ENCODE measurements at places on chromosomes 6 and 20.

DNA sequence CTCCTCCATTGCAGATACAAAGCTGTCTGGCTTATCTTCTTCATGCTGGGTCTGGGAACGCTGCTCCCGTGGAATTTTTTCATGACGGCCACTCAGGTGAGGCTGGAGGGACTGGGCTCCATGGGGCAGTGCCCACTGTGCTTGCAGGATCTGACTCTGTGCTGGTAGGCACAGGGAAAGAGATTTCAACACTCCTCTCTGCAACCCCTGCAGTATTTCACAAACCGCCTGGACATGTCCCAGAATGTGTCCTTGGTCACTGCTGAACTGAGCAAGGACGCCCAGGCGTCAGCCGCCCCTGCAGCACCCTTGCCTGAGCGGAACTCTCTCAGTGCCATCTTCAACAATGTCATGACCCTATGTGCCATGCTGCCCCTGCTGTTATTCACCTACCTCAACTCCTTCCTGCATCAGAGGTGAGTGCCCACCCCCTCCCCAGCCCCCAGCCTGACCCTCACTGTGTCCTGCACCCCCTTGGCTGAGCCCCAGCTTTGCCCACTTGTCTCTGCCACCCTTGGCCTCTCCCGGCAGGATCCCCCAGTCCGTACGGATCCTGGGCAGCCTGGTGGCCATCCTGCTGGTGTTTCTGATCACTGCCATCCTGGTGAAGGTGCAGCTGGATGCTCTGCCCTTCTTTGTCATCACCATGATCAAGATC lies 6.1 kb downstream of the SLC29A1 start:
- no peak for DNase-seq

DNA sequence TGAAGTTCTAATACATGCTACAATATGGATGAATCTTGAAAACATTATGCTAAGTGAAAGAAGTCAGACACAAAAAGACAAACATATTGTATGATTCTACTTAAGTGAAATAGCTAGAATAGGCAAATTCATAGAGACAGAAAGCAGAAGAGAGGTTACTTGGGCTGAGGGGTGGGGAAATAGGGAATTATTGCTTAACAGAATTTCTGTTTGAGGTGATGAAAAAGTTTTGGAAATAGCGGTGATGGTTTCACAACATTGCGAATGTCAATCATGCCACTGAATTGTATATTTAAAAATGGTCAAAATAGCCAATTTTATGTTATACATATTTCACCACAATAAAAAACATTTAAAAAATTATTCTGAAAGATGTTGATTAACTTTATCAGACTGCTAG lies 6.1 kb downstream of the SLC26A8 start:
- no peak for DNase-seq

GRCh38 chr6:149380523-149380922 lies 19.5 kb upstream of the SUMO4 start:
- DNase-seq: no peak

DNA sequence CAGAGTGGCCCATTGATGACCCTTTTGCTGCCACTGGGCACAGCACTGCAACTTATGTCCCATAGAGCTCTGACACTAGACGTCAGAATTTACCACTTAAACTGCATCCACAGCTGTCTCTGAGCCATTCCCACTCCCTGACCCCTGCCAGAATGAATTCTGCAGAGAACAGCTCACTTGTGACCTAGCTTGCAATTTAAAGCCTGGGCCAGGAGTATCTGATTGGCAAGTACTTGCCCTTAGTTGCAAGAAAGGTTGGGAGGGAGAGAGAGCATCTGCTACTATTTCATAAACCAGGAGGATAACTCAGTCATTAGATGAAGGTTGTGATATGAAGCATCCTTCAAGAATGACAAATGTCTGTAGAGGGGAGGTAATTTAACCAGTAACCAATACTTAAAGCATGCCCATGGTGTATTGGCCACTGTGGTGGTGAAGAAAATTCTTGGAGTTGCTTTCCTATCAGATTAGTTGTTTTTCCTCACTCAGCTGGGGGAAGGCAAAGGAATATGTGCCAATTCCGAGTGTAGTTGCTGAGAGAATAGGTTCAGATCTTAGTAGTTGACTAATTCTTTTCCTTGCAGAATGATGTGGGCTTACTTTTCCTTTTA lies 46.5 kb downstream of the IL22RA2 start:
- DNase-seq: no peak

DNA sequence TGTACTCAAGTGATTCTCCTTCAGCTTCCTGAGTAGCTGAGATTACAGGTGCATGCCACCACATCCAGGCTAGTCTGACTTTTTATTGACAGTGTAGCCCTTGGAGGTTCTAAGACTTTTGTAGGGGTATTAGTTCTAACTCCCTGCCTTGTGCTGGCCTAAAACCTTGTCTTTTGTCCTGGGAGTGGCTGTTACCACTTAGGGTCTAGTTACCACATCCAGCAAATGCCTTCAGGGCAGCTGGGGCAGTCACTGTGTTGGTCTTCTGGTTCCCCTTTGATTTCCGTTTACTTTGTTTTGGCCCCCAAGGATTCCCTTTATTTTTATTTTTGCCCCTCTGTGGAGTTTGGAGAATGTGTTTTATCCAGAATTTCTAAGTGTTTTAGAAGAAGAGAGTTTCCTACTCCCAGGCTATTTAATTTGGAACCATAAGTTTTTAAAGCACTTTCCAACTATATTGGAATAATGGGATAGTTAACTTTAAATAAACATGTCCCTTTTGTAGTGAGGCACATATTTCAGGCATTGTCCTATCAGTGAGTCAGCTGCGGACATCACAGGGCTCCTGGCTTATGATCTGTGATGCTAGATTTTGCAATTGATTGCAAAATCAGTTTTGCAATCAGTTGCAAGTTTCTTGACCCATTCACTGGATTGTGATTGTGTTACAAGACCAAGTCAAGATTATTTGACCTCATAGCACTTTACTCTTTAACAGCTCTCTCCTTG lies 25.0 kb downstream of the IL22RA2 start:
- no peak for DNase-seq

- no peak for DNase-seq
Measured at GRCh38 chr6:13892017-13892645, 32.6 kb upstream of the RNF182 start.

DNA sequence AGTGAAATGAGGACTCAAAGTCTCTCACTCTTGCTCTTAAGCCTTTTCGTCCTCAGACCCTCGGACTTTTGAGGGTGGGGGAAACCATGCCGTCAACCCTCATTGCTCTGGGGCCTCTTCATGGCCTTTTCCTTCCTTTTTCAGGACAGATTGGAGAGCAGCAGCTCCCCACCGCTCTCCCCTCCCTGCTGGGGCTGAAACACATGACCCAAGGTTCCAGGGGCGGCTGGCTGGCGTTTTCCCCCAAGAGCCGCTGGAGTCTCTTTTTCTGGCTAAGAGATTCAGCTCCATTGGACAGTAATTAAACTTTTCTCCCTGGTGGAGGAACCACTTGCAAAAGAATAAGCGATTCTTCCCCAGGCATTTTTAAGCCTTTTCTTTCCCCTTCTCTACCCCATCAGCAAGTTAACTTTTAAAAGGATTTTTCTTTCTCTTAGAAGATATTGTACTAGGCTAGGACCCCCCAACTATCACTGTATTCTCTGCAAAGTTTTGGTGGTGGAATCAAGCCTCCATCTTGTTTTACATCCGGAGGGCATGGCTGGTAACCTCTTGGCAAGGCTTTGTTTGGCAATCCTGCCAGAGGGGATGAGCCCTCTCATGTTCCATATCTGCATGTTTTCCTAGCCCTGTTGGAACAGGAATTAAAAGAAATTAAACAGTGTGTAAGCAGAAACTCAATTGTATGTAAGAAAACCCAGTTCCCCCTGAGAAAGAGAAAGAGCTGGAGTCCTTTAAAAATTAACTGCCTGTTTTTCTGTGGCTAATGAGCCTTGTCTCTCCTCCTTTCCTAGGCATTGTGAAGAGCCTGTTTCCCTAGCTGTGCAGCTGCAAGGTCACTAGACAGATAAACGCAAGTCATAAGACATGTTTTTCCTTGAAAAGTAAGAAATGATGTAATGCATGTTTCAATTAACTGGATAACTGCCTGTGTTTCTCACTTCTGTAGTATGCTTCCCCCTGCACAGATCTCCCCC lies 100.8 kb upstream of the GPR6 start:
- no peak for DNase-seq

- DNase-seq: no peak
Measured at GRCh38 chr6:44051515-44051914, 75.7 kb downstream of the MRPL14 start.

DNA sequence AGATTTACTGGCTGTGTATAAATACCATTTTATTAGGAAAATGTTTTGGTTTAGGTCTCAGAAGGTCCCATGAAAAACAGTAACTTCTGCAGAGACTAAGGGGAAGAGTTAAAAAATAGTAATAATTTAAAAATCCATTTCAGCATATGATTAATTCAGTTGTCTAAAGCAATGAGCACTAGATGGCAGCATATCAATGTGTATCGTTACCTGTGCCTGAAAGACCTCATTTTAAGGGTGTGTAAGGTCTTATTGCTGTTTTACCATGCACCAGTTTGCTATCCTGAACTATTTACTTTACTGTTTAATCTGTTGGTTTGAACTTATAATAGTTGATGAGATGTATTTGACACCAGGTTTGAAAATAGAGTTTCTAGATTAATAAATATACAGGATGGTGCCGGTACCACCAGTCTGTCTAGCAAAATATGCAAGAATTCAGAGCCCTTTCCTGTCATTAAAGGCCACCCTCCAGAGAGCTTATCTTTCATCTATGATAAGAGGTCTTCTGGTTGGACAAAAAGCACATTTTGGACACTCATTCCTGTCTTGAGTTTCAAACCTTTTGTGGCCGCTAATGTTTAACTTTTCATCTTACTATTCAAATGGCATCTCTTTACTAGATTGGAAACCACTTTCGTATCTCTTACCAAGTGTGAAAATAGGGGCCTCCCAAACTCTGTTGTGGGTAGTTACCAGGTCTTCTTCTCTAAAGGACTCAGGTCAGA lies 8.9 kb upstream of the AHI1 start:
- DNase-seq: no peak

DNA sequence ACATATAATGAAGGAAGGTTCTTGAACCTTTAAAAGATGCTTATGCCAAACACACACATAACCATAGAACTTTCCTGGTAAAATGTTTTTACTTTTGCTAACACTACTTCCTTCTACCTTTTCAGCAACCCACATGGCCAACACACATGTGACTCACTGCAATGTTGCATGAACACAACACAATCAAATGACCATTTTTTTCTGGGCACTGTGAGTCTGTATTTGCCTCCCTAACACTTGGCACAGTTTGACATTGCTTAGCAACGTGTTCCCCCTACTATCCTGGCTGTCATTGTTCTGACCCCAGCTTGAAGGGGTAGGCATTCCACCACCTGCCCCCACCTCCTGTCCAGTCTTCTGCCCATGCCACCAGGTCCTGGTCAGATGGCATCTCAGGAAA lies 204.8 kb upstream of the PRND start:
- no peak for DNase-seq

DNA sequence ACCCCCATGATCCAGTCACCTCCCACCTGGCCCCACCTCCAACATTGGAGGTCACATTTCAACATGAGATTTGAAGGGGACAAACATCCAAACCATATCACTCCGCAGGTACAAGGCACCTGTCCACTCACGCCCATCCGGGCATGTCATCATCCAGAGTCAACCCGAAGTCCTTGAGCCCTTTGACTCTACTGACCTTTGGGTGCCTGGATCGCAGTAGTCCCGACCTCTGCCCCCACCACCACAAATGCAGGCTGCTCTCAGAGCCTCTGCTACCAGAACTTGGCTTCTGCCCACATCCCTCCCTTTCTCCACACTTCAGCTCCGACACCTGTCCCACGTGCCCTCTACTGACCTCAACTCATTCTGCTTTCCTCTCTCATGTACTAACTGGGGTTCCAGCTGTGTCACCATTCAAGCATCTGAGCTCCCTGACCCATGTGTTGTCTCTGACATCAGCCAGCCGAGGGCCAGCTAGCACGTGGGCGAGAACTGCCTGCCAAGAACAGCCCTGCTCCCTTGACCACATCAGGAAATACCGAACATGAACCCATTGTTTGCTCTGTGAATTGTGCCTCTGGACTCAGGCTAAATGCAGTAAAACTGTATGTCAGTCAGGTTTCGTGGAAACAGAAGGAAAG lies 498.3 kb upstream of the SULF2 start:
- DNase-seq: no peak

- no peak for DNase-seq
Measured at GRCh38 chr6:136783495-136784270, 8.6 kb downstream of the MAP3K5 start.

- DNase-seq: no peak
Measured at GRCh38 chr6:158799051-158799792, 19.9 kb downstream of the EZR start.

DNA sequence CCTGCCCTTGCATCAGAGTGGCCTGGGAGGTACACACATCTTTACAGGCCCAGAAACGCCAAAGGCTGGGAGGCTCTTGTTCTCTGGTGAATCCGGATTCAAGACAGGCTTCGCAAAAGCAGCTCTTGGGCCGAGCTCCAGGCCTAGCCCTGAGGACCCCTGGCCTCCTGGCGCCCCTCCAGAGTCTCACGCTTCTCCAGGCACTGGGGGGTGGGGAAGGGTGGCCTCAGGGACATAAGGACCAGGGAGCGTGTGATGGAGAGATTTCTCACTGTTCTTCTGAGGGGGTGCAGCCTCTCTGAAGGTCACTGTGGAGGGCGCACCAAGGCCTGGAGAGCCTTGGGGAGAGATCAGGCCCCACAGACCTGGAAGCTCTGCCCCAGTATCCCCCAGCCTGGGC lies 349.2 kb downstream of the ZFAND3 start:
- DNase-seq: no peak

DNA sequence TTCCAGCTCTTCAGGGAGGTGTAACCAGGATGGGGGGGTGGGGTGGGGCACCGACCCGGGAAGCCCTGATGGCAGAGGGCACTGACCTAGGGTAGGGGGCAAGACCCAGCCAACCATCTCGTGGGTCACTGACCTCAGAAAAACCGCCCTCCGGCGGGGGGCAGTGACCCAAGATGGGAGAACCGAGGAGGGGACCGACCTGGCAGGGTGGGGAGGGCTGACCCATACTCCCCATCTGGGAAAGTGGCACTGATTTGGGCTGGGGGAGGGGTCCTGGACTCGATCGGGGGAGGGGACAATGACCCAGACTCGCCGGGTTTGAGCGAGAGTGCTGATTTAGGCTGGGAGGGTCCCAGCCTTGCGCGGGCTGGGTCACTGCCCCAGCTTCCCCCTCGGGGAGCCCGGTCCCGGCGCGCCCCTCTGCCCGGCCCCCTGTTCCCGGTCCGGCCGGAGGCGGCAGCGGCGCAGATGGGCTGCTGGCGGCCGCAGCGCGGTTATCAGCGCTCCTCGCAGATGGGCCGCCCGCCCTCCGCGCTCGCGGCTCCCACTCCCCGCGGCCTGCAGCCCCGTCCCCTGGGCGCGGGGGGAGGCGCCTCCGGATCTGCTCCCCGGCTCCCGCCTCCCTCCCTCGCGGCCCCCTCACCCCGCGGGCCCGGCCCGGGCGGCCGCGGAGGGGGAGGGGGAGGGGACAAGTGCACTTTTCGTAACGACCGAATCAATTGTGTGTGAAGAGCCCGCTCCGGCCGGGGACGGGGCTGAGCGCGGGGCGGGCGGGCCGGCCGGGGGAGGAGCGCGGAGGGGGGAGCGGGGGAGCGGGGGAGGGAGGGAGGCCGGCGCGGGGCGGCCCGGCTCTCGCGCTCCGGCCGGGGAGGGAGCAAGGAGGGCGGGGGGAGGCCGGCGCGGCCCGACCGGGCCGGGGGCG lies 2.2 kb downstream of the NOL4L start:
- DNase-seq: no peak

- no peak for DNase-seq
Measured at GRCh38 chr6:38738261-38738660, 23.1 kb downstream of the DNAH8 start.

All from stimulated activated CD8-positive, alpha-beta memory T cell treated with anti-CD3 and anti-CD28 coated beads, Interleukin-4, amount 100 ng/mL, for 24 hours (primary cell).